ENCODE measurements at places on chromosomes 1 and 21.

GRCh38 chr1:227215863-227216510, 102.3 kb downstream of the CDC42BPA start:
- DNase-seq: no peak

DNA sequence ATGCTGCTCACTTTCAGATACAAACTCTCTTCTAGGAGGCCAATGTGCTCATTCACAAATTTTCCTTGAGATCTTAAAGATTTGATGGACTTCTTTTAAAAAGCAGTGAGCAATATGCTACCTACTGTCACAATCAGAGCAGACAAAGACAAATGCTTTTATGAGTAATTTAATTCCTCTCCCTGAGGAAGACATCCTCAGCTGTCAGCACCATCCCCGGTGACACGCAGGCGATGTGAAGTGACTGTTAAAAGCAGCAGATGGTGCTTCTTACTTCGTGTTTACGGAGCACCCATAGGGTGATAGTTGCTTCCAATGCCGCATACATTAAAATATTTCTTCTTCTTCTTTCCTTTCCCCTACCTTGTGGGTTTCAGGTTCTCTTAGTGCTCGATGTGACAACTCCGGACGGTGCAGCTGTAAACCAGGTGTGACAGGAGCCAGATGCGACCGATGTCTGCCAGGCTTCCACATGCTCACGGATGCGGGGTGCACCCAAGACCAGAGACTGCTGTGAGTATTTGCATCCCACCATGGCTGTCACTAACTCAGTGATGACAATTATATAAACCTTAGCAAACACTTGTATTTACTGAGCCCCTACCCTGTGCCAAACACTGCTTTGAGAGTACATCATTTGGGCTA, 29.1 kb downstream of the LAMC2 start:
- DNase-seq: no peak

DNA sequence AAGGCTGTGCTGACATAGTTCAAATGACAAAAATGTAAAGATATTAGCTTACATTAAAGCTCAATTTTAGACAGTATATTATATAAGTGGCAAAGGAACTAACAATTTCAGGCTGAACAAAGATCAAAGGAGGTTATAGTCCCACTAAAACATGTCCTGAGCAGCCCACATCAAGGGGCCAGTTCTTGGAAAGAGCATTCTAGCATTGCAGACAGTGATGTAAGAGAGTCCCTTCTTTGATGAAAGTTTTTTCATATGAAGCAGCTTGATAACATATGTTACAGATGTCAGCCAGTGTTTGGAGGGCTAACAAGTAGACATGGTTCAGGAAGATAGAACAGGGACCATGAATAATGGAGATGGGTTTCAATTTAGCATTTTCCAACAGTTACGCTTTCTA, 301.7 kb downstream of the NTNG1 start:
- DNase-seq: no peak

DNA sequence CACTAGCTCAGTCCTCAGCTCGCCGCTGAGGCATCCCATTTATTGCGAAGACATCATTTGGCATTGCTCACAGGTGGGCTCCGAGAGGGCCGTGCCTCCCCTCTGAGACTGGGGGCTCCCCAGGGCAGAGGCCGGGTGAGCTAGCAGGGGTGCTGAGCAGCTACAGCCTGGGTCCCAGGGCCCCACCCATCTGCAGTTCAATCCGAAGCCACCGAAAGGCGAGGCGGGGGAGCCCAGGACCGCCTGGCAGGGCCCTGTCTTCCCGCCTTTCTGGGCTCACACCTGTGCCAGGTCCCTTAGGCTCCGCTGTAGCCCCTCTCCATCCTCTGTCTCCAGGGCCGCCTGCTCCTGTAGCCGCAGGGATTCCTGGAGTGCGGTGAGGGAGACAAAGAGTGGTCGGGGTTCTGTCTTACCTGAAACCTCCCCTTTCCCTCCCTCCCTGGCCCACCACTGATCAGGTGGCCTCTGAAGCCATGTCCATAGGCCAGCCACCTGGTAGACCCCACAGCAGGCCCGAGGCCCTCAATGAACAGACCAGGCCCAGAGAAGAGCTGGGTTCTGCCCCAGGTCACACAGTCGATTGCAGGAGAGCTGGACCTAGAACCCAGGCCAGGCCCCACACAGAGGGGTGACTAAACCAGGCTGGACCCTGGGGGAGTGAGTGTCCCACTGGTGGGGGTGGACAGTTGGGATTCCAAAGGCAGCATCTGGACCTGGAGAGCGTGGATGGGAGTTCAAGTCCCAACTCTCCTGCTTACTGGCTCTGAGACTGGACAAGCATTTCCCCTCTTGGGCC, 18.1 kb upstream of the NBPF1 start:
- DNase-seq: no peak

GRCh38 chr1:214569357-214570004, 18.1 kb upstream of the PTPN14 start:
- DNase-seq: no peak

GRCh38 chr1:221783437-221783836, 41.5 kb upstream of the DUSP10 start:
- DNase-seq: no peak

GRCh38 chr1:33234588-33234990, 21.7 kb upstream of the ZNF362 start:
- DNase-seq: no peak

DNA sequence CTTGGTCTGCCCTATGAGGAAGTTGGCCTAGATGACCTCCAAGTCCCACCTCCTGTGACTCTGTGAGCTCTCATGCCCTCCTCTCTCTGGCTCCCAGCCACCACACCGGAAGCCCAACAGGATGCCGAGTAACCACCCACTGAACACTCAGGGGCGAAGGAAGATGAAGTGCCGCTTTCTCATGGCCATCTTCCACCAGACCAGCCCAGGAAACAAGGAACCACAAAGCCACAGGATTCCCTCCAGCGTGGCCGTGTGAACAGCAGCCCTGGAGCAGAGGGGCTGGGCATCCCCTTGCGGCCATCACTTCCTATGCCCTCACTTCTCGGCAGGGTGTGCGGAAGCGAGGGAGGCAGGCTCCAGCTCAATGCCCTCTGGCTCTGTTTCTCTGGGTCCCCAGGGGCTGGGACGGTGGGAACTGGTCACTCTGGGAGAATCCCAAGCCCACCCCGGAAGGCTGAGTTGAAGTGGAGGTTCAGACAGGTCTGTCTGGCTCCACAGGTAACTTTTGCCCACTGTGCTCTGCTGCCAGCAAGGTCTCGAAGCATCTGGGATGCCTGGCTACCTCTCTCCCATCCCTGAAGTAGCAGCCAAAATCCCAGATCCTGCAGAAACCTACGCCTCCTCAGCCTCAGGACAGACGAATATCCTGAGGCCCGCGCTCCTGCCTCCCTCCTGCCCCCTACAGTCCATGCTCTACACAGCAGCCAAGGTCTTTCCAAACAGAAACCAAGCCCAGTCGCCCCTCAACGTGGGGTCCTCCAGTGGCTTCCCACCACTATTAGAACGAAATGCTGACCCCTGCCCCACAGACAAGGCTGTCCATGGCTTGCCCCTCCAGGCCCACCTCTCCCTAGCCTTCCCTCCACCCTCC, 44.2 kb upstream of the ECE1 start:
- DNase-seq: peak; percentile 66

DNA sequence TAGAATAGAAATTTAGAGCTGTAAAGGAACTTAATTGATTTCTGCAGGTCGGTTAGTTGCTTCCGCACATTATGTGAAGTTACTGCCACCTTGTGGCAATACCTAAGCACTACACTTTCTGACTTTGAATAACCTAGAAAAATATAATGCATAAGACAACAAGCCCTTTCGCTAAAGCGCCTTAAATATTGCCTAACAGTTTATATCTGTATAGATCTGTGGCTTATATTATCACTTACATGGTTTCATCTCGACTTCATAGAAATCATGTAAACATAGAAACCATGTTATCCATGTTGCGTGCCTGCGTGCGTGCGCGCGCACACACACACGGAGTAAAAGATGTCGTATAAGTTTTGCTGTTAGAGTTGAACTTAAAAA, 10.9 kb upstream of the IFI16 start:
- no peak for DNase-seq

DNA sequence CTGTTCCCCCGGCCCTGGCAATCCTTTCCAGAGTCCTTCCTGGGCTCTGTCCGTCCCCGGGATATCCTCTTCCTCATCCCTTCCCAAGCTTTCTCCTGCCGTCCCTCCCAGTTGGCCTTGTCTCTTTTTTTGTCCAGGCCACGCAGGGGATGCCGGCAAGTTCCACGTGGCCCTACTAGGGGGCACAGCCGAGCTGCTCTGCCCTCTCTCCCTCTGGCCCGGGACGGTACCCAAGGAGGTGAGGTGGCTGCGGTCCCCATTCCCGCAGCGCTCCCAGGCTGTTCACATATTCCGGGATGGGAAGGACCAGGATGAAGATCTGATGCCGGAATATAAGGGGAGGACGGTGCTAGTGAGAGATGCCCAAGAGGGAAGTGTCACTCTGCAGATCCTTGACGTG, 13.4 kb upstream of the SVBP start:
- no peak for DNase-seq

- no peak for DNase-seq
Observed at GRCh38 chr1:56577406-56578137, 1.8 kb downstream of the PLPP3 start.

GRCh38 chr1:22089787-22090186, 37.3 kb downstream of the CDC42 start:
- no peak for DNase-seq

- DNase-seq: no peak
Observed at GRCh38 chr1:102550729-102551384, 554.1 kb upstream of the OLFM3 start.

- DNase-seq: no peak
Observed at GRCh38 chr1:87872189-87872588, 543.5 kb downstream of the LMO4 start.

DNA sequence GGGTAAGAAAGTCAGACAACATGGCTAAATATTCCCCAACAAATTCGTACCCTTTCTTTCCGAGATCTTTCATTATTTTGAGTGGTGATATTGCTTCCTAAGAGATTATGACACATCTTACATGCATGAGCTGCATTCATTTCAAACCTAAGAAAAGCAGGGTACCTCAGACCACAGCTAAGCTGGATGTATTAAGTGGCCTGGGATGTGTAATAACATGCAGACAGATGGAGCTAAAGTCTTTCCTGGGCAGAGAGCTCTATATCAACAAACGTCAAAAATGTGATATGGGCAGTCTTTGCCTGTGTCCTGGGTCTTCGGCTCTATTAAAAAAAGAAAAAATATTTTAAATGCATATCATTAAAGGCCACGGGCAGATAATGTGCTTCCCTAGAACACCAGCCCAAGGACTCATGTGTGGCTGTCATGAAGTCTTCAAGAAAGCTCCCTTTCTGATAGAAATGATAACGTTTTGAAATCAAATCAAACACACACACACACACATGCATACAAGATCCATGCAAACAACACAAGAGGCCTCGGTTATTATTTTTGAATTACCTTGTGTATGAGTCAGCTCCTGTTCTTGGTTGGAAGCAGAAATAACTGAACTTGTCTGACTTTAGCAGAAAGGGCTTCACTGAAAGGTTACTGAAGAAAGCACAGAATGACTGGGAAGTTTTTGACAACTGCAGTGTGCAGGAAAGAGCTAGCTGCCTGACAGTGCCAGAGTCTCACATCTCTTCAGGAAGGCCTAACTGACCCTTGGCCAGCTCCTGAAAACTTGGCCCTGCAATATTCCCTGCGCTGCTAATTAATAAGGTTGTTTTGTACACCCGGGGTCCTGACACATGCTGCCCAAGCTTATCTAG, 231.2 kb downstream of the DSCAM start:
- no peak for DNase-seq

- DNase-seq: no peak
Observed at GRCh38 chr1:27600498-27601175, 3.3 kb downstream of the AHDC1 start.

GRCh38 chr1:195915826-195916225, 692.4 kb downstream of the KCNT2 start:
- DNase-seq: no peak

DNA sequence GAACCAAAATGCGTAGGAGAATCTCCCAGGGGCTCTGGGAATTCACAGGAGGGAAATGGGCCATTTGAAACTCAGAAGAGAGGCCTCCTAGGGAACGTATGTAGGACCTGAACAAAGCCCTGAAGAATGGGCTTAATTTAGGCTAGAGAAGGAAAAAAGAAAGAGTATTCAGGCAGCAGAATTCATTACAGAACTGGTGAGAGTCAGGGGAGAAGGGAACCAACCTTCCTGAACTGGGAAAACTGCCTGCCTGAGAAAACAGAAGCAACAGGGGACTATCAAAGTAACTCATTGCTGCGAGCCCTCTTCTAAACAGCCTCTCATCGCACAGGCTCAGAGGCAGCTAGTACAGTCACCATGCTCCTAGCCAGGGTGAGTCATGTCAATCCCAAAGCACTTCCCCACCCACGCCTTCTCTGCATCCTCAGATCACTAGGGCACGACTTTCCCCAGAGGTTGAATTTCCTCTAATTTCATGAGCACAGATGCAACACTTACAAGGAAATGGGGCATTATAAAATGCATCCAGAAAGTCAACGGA, 98.1 kb downstream of the ADSS2 start:
- DNase-seq: peak; percentile 16

DNA sequence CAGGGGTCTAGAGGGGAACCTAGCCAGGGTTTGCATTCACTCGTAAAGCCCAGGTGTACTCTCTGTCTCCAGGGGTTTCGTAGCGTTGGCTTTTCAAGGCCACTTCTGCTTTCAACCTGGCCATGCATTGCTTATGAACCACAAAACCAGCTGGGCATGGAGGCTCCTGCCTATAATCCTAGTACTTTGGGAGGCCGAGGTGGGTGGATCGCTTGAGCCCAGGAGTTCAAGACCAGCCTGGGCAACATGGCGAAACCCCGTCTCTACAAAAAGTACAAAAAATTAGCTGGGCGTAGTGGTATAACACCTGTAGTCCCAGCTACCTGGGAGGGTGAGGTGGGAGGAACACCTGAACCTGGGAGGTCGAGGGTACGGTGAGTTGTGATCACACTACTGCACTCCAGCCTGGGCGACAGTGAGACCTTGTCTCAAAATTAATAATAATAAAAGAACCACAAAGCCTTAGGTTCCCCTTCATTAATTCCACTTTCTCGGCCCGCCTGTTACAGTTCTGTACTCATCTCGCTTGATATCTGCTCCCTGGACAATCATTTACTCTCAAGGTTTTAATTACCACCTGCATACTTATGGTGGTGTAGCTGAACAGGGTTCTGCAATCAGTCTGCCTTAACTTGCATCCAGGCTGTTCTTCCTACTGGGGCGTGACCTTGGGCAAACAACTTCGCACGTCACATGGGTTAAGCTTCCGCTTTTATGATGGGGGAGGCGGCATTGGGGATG, 6.1 kb downstream of the SLC16A4 start:
- DNase-seq: no peak

DNA sequence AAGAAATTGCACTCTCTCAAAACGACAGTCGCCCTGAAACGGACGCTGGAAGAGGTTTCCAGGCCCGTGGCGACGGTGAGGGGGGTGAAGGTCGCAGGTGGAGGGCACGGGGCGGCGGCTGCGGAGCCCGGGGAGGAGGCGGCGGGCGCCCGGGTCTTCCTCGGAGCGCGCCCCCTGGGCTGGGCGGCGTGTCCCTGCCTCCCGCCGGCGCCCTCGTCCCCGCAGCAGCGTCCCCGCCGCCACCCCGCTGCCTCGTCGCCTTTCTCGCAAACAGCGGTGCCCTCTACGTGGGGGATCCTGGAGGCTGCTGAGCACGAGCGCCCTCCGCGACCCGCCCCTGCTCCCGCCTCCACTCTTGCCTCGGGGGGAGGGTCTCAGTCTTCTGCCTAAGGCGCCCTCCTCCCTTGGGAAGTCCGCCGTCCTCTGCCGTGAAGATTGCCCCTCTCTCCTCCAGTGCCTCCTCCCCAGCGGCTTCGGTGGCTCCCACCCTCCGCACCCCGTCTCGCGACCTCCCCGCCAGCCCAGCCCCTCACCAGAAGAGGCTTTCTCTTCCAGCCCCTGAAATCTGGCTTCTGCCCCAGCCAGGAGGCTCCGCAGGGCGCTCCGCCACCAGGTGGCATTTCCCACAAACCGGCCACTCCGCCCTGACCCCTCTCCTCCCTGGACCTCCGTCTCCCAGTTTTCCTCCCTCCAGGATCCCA, 227.4 kb downstream of the SDCCAG8 start:
- no peak for DNase-seq

All from esophagus squamous epithelium (tissue), 5 donors.